Fibroblast of the conjunctiva (primary cell): ENCODE measurements at places on chromosomes 5 and 9.

- peak; percentile 38 for DNase-seq
Observed at GRCh38 chr5:39394946-39395345, 29.8 kb downstream of the DAB2 start.

GRCh38 chr5:1633605-1634336, 110.0 kb upstream of the LPCAT1 start:
- DNase-seq = peak; percentile 47

DNA sequence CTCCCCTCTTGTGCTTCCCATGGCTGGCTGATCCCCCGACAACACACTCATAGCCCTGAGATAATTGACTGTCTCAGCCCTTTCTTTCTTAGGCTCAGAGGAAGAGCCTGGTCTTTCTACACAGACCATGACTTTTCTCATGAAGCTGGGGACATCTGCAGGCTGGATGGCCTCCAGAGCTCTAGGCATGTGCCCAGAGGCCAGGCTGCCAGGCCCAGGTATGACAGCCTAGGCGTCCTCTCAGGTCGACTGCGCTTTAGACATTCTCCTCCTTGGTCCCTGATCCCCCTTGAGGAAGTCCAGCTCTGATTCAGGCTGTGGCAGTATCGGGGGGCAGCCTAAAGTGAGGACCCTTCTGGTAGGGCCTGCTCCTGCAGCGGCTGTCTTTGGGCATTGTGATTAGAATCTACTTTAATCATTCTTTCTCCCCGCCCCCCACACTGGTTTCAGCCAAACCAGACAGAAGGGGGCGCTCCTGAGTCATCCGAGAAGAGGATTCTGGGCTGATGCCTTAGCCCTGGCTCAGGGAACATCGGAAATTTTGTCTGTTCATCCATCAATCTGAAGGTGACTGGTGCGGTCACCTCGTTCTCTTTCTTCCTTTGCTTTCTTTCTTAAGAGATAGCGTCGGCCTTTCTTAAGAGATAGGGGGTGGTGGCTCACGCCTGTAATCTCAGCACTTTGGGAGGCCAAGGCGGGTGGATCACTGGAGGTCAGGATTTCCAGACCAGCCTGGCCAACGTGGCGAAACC, 66.5 kb upstream of the HSPA9 start:
- peak; percentile 36 for DNase-seq

DNA sequence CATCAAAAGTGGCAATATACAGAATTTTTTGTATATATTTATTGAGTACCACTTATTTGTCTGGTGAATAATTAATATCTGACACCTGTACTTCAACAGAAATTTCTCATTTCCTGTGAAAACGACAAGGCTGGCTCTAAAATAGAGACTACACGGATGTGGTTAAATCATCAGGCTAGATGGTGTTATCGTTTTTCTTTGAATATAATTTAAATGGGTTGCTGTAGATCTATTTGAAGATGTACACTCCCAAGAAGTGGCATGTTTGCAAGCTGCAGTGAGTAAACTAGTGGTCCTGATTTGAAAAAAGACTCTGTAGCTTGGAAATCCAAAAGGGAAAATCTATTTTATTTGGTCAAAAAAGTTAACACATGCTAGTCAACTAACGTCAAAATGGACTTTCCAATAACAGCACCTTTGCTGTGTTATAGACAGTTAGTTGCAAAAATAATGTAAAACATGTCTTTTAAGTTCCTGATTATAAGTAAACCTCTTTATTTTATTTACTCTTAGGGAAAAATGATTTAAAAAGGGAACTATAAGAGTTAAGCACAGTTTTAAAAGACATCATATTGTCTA, 13.8 kb downstream of the ST8SIA4 start:
- no peak for DNase-seq

- no peak for DNase-seq
Observed at GRCh38 chr5:15914638-15915037, 265.0 kb downstream of the MARCHF11 start.

- DNase-seq = peak; percentile 40
Observed at GRCh38 chr9:31304576-31304975, 1079.9 kb upstream of the ACO1 start.

DNA sequence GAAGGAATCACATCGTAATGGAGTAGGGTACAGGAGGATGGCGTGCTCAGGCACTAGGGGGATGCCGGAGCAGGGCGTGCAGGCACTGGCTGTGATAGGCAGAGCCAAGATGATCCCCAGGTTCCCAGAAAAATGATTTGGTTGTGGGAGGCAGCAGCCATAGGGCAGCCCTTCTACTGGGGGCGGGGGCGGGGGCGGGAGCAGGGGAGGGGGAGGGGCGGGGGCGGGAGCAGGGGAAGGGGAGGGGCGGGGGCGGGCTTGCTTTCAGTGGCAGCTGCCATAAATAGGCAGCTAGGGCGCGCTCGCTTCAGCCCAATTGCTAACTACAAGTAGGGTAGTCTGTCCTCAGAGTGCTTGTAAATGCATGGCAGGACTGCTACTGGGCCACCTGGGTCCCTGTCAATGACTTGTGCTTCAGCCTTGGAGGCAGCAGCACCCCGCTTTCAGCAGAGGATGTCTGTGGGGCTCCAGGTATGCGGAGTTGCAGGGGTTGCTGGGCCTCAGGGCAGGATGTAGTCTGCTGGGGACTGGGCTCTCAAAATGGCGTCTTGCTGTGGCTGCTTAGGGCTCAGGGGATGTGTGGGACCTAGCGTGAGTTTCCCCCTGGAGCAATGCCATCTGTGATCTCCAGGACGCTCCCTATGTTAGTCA, 354.3 kb downstream of the RAB3C start:
- DNase-seq = no peak

DNA sequence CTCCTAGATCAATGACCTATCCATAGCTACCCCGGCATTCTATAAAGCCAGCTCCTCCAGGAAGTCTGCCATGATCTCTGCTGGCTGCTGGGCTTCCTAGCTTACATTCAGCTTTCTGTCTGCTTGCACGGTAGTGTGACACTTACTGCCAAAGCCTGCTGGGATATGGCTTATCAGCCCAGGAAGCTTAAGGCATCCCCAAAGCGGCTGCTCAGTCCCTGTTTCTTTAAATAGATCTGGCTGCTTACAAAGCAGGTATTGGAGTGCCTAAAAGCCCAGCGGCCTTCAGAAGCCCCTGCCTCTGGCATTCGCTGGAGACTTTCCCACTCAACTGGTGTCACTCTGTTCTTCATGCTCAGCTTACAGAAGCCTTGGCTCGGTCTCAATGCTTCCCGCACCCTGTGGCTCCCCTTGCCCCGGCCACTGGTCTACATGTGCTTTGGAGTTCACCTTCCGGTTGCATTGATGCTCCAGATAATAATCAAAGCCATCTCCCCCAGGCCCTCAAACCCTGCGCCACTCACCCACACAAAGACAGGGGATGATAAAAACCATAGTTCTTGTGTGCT, 31.3 kb upstream of the STRBP start:
- no peak for DNase-seq

- DNase-seq = no peak
Observed at GRCh38 chr5:31886206-31886605, 247.3 kb downstream of the PDZD2 start.

DNA sequence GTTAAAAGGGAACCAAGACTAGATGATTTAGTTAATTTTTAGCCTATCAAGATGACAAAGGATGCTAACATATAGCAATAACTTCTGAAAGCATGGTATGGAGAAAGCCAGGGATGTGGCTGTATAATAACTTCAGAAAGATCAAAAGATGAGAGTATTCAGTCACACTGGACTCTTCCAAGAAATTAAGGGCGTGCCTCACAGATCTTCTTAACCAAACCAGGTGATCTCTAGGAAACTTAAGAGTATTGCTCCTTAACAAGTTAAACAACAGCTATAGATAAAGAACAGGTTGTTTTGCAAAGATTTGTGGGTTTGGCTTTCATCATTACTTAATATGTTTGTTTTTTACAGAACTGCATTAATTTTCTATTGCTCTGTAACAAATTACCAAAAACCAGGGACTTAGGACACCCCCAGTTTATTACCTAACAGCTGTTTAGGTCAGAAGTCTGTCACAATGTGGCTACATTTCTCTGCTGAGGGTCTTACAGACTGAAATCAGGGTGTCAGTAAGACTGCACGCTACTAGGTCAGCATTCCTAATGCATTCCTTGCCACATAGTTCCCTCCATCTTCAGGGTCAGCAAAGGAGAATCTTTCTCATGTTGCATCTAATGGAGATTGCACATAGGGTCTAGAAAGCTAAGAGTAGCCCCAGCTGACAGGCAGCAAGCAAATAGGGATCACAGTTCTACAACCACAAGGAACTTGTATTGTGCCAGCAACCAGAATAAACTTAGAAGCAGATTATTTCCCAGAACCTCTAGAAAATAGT, 113.8 kb downstream of the WDR70 start:
- no peak for DNase-seq

GRCh38 chr5:20972419-20972925, 984.5 kb upstream of the CDH18 start:
- DNase-seq = peak; percentile 17

- no peak for DNase-seq
Observed at GRCh38 chr9:16191191-16191590, 638.3 kb downstream of the CCDC171 start.

DNA sequence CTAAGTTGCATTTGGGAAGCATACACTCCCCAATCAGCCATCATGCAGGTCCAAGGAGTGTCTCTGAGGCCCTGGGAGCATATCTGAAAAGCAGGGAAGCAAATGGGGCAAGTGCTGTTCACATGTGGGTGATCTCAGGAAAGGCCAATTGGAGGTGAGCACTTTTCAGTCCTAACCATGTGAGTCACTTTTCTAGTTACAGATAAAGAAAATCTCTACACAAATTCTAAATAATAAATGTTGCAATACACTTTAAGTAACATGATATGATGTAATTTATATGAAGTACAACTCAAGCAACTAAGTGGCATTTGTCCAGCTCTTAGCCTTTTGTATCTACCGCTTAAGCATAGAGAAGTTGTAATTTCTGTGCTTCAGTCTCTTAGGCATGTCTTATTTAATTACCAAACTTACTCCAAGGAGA, 18.4 kb downstream of the ADAMTS16 start:
- DNase-seq = no peak

DNA sequence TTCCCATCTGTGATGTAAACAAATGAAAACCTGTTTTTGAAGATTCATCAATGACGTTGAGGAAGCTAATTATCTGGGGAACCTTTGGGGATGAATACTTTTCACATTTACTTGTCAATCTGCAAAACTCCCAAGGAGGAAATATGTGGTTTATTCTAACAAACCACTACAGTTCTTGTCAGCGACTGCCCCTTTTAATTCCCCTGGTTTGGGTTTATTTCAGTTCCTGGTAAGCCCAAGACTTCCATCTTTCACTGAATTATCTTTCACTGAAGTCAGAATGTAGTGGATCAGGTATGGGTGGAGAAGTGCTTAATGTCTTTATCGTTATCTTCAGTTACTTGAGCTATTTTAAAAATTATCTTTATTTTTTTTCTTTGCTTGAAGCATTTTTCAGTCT, 40.2 kb downstream of the TLR4 start:
- no peak for DNase-seq

- no peak for DNase-seq
Observed at GRCh38 chr9:114016101-114016500, 62.0 kb downstream of the AMBP start.

DNA sequence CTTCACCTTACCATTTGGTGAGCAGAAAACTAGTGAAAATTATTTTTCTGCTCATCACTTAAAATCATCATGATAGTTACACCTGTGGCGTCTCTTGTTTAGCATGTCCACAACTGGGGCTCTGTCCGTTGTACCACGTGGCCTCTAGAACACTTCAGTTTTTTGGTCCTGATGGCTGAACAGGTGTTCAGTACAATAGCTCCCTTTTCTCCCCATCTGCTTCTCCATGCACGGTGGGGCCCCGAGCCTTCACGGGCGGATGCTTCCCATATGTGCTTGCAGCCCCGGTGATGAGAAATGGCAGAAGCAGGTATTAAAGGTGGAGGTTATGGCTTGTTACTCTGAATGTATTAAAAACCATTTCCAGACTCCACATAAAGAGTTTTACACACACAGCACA, 304.1 kb downstream of the CWC27 start:
- no peak for DNase-seq

GRCh38 chr5:155732587-155733376, 594.2 kb upstream of the SGCD start:
- DNase-seq = no peak

GRCh38 chr9:1320051-1320557, 269.9 kb downstream of the DMRT2 start:
- no peak for DNase-seq

GRCh38 chr5:10719965-10720364, 41.1 kb downstream of the DAP start:
- DNase-seq = peak; percentile 18

GRCh38 chr5:143063175-143063970, 293.2 kb downstream of the ARHGAP26 start:
- DNase-seq = no peak

- DNase-seq = no peak
Observed at GRCh38 chr5:73694089-73694488, 68.1 kb downstream of the ARHGEF28 start.

DNA sequence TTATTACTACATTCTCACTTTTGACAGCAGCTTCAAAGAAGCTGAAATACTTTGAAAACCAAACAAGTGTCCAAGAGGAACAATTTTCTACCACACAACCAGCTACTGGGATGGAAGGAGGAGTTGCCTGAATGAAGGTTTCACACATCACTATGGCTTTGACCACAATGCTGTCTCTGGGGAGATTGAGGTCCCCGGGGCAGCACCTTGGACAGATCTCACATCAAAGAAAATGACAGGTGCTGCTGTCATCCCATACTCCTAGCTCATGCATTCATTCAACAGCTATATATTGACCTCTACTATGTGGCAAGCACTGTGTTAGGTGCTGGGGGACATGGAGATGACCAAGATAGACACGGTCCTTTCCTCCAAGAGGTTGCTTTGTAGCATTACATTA, 233.2 kb upstream of the RASEF start:
- DNase-seq = no peak

DNA sequence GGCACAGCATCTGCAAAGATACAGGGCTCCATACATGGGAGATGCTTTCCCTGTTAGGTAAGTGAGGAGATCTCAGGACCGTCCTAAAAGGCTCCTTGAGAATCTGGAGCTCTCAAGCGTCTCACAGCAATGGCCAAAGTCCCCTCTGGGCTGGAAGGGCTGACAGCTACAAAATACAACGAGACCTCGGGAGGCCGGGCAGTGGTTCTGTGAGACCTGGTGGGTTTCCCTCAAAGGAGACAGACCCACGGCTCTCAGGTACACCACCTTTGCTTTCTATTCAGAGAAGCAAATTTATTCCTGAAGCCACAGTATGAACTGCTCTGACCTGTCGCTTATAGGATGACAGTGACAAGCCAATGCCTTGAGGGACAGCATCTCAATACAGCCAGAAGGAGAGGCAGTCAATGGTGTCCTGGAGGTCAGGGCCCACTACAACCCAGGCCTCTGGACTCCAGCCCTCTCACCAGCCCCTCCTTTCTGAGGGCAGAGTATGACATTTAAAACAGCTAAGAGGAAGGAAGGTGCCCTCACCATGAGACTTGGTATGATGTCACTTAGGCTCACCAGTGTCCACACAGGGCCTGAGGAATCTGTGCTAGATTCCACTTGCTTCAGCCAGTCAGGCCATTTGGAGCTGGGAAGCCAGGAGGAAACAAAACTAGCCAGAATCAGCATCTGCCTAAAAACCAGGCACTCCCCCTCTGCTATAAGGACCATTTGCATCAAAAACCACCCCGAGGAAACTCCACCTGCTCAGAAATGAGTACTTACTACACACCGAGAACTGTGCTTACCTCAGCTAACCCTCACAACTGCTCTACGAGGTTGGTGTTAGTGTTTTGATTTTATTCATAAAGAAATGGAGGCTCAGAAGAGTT, 86.5 kb upstream of the FSTL4 start:
- DNase-seq = no peak
